ENCODE measurements at places on chromosomes 4 and X. TPM values are rescaled to one million over a fixed set of nuclear protein-coding genes. Genes with fewer than 3 reads are reported as not detected.

DNA sequence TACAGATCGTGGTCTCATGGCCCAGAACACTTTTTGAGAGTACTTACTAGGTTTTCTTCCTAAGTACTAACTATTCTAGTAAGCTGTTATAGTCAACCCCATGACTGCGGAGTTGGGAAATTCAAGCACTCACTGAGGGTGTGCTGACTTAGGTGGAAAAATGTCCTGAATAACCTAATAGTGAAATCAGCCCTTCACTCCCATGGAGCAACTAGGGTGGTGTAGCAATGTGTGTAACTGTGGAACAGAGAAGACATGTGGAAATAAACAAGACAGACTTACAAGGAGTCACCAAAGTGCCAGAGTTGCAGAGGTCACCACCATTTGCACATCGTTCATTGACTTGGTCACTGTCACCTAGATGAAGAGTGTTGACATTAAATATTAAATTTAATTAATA lies 12.1 kb upstream of the VSIG4 start:
- no peak for DNase-seq

DNA sequence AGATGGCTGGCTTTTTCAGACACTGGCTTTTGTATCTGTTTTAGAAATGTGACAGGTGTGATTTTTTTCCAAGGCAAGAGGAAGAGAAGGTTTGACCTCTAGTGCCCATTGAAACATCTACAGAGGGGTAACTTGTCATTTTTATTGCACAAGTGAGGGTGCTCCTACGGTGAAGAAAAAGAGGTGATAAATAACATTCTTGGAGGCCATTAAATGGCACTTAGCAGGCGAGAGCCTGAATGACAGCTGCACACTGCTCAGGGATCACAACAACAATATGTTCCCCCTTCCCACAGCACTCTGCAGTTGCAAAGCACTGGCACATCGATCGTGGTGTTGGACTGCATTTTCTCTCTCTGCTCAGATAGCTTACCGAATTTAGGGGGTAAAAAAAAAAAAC lies 22.9 kb downstream of the FAM184B start:
- DNase-seq: no peak

GRCh38 chr4:186545436-186545835 lies 9.9 kb downstream of the MTNR1A start:
- no peak for DNase-seq

DNA sequence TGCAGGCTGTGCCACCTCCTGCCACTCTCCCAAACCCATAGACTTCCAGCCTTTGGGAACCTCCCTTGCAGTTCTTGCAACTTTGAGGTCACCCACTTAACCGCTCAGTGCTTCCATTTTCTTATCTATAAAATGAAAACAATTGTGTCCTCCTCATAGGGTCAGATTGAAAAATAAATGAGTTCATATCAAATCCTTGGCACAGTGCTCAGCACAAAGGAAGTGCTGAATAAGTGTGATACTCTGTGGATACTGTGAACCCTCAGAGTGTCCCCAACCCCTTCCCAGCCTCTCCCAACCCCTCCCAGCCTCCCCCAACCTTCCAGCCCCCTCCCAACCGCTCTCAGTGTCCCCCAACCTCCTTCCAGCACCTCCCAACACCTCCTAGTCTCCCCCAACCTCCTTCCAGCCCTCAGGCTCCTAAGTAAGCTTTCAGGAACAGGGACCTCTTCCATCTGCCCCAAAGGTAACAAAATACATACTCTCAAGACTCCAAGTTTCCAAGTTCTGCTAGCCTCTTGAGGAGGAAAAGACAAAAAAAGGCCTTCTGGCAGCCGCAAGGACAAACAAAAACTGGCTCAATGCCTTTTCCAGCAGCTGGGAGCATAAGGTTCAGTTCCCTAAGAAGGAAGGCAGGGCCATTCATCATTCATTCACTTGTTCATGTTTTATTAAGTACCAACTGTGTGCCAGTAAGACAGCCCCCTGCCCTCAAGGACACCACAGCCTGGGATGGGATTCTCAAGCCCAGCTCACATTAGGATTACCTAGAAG lies 46.1 kb upstream of the LGI2 start:
- DNase-seq: no peak

The TFDP3 gene
- not detected for polyA plus RNA-seq

The BRCC3 gene
- 13.5 TPM for polyA plus RNA-seq

The NAAA gene
- 21.7 TPM for polyA plus RNA-seq
